Brain pericyte (primary cell): ENCODE measurements at places on chromosomes 7 and 10.

DNA sequence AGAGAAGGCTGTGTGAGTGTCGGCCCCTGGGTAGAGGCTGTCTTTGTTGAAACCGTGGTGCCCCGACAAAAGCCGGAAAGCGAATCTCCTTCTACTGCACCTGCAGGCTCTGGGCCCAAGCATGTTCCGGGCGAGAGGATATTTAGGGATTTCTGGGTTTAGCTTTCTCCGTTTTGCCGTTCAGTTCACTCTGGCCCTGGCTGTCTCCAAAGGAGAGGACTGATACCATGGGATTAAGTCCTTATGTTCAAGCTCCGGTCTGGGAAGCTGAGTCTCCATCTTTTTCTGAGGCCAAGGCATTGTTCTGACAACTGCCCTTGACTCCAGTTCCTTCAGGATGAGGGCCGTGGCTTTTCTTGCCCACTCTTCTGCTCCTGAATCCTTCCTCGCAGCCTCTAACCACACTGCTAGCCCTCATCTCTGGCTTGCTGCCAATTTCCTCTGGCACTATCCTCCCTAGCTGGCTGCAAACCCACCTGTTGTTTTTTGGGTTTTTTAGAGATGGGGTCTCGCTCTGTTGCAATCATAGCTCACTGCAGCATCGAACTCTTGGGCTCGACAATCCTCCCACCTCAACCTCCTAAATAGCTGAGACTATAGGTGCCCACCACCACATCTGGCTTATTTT, 206.8 kb downstream of the SKIDA1 start:
- DNase-seq: no peak

- DNase-seq: no peak
Observed at GRCh38 chr10:43249151-43249961, 17.5 kb downstream of the RASGEF1A start.

- no peak for DNase-seq
Observed at GRCh38 chr7:1281068-1281467, 48.4 kb downstream of the UNCX start.

DNA sequence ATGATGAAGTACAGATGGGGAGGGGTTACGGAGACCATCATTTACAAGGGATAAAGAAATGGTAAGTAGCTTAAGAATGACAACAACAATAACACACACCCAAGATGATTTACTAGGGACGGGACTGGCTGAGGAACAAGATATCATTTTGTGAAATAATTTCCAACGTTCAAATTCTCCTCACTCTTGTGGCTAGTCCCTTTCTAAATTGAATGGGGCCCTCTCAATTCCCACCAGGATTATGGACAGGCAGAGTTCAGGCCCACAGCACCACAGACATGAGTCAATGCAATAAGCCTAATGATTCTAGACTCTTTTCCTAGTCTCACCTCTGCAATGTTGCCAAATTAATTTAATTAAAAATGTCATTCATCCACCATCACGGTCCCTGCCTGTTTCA, 448.1 kb downstream of the KCNMA1 start:
- no peak for DNase-seq

DNA sequence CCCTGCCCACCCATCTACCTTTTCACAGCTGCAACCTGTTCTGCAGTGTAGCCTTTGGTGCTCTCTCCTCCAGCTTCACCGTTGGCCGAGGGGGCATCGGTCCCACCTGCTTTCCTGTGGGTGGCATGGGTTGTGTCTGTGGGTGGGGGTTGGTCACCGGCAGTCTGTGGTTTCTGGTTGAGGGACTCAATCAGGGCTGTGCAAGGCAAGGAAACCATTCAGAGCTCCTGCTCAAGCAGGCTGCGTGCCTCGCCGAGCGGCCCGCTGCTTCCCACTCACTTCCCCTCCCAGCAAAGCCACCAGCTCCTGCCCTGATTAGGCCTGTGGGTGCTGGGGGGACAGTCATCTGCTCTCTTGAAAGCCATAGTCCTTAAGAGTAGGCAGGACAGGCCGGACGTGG, 9.8 kb downstream of the DNAJB12 start:
- no peak for DNase-seq
